ENCODE measurements at places on chromosomes 6 and 20.
A peak's percentile ranks its signal among the peaks of the same experiment; 100 is the strongest.

- DNase-seq: no peak
Observed at GRCh38 chr6:13369591-13369990, 41.3 kb upstream of the TBC1D7 start.

- no peak for DNase-seq
Observed at GRCh38 chr6:139595183-139595582, 220.7 kb upstream of the CITED2 start.

DNA sequence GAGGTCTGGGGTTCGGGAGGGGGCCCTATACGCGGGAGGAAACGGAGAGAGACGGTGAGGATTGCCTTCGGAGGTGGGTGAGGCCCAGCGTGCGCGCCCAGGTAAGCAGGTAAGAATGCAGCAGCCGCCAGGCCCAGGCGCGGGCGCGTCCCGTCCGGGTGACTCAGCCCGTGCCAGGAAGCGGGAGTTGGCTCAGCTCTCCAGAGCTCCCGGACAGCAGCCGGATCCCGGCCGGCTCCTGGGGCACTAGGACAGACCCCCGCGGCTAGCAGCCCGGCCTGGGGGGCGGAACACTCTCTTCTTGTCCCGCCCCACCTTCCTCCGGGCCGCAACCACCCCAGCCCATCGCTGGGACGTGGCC, 1.5 kb upstream of the MDFI start:
- DNase-seq: no peak

- DNase-seq: no peak
Observed at GRCh38 chr6:17281497-17282481, 628 bp downstream of the RBM24 start.

DNA sequence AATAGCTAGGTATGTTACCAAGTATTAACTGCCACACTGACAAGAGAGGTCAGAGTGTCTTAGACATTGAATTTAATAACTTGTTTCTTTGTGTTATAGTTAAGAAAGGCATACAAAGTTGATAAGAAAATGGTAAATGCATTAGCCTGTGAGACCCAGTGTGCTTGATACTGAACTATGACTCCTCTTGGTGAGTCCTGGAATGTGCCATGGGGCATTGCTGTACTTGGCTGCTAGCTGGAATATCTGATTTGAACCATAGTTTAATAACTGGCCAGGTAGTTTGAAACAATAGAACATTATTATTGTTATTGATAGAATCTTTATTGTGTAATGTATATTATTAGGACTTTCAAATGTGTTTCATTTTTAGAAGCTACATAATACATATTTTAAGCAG, 70.0 kb downstream of the ZFAND3 start:
- DNase-seq: no peak

DNA sequence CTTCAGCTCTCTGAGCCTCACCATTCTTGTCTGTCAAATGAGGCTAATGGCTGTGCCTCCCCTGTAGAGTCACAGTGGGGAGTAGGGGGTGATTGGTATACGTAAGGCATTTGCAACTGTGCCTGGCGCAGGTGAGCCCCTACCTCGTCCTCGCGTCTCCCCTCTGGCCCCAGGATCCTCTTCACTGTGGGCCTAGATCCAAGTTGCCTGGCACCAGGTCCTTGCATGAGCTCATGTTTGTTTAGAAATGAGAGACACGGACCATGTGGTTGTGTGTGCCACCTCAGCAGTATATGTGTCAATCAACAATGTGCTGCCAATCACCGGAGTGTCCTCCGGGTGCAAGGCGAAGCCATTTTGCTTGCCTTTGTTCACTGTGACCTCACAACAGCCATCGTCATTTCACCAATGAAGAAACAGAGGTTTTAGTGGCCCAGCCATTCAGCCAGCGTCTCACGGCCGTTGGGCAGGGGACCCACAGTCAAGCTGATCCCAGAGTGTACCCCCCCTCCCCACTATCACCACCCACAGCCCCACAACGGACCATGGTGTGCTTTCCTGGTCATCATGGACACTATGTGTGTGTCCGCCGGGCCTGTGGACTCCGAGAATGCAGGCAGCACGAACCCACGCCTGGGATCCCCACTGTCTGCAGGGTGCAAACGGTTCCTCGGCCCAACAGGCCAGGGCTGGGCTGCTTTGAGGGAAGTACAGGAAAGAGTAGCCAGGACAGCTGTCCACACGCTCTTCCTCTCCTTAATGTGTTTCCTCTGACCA, 35.9 kb upstream of the STX16 start:
- no peak for DNase-seq

GRCh38 chr6:166520905-166521834, 65.3 kb downstream of the RAMACL start:
- no peak for DNase-seq

DNA sequence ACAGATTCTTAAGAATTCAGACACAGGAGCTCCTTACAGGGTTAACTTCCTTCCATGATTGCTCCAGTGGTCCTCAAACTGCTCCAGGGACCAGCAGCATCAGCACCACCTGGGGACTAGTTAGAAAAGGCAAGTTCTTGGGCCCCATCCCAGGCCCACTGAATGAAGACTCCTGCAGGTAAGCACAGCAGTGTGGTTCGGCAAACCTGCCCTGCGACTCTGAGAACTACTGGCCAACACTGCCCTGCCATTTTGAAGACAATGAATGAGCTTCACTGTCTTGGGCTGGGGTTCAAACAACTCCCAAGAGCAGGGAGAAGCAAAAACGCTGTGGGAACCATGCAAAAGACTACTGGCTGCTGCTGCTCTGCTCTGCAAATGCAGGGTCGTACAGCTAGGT, 39.4 kb downstream of the SLC22A23 start:
- DNase-seq: no peak

- no peak for DNase-seq
Observed at GRCh38 chr20:38197619-38198018, 32.5 kb upstream of the TGM2 start.

- DNase-seq: no peak
Observed at GRCh38 chr20:12687476-12687875, 321.3 kb upstream of the SPTLC3 start.

- peak; percentile 83 for DNase-seq
Observed at GRCh38 chr6:71886184-71887005, at the start of gene RIMS1. Gene RIMS1 (plus strand): TSS chr6:71886550. CDS start chr6:71887024, 474 bp downstream.

DNA sequence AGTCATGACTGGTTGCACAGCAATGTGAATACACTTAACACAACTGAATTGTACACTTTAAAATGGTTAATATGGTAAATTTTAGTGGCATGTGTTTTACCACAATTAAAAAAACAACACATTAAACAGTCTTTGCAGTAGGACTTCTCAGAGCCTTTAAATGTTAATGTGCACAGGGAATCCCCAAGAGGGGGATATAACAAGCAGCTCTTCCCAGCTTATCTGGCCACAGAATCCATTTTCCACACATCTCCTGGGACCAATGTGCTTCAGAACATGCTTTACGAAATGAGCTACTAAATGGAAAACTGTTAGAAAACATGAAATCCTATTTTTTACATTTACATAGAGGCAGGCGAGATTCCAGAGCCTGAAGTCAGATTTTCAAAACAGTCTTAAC, 44.4 kb downstream of the FYN start:
- no peak for DNase-seq

- DNase-seq: no peak
Observed at GRCh38 chr20:15200147-15200565, 862.7 kb upstream of the FLRT3 start.

- no peak for DNase-seq
Observed at GRCh38 chr20:19026901-19027644, 185.4 kb upstream of the SLC24A3 start.

- DNase-seq: peak; percentile 69
Observed at GRCh38 chr6:32982084-32982701, 13.8 kb downstream of the BRD2 start.

DNA sequence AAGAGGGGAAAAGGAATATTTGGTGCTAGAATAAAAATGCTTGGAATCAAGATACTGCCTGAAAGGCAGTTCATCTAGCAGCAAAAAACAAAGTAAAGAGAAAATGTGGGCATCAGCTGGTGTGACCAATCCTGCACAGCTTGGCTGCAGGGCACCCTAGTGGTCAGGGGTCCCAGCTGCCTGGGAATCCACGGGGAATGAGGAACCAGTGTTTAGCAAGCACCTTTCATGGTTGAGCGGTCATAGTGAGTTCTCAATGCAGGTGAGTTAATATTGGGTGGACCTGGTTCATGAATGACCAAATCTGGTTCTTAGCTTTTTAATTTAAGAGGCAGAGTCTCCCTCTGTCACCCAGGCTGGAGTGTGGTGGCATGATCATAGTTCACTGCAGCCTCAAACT, 53.3 kb downstream of the CAP2 start:
- DNase-seq: no peak

- DNase-seq: no peak
Observed at GRCh38 chr6:21826023-21826422, 232.5 kb downstream of the SOX4 start.

DNA sequence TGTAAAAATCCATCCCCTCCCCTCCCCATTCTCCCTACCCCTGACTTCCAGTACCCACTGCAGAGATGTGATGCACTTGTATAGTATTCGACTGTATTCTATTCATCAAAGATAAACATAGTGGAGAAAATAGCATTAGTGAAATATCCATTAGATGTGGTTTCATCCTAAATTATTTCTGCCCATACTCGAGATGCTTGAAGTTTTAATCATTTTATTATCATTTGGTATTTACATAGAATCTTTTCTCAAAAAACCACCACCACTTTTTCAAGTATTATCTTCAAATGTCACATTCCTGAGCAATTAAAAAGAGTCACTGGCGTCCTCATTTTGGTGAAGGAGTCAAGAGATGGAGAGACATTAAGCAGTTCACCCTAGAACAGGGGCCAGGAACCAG, 181.9 kb downstream of the HAO1 start:
- no peak for DNase-seq

GRCh38 chr6:44078827-44079671, 48.2 kb downstream of the MRPL14 start:
- no peak for DNase-seq

GRCh38 chr6:123802351-123802696, 1.3 kb upstream of the NKAIN2 start:
- no peak for DNase-seq

DNA sequence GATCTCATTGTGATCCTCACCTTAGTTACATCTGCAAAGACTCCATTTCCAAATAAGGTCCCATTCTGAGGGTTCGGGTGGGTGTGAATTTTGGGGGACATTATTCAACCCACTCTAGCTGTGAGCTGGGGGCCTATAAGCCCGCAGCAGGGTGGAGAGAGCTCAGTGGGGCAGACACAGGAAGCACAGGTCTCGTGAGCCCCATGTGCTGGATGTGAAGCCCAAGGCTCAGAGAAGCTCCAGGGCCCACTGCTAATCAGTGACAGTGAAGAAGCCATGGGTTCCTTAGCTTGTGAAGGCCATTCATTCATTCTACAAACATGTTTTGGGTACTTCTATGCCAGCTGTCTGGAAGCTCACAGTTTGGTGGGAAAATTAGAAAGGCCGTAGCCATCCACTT, 47.5 kb downstream of the CHMP4B start:
- DNase-seq: no peak

DNA sequence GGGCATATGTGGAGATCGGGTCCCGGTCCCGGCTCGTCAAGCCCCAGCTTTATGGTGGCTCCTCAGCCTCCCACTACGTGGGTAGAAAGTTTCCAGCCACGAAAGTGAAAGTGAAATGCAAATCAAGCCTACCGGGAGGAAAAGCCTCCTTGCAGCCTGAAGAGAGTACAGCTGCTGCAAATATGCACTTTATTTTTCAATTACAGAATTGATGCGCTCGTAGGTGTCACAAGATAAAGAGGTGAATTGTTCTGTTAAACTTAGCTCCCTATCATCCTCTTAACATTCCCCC, 373 bp upstream of the PCNA start:
- DNase-seq: no peak

GRCh38 chr6:131765804-131766135, 42.0 kb upstream of the ENPP1 start:
- DNase-seq: no peak

DNA sequence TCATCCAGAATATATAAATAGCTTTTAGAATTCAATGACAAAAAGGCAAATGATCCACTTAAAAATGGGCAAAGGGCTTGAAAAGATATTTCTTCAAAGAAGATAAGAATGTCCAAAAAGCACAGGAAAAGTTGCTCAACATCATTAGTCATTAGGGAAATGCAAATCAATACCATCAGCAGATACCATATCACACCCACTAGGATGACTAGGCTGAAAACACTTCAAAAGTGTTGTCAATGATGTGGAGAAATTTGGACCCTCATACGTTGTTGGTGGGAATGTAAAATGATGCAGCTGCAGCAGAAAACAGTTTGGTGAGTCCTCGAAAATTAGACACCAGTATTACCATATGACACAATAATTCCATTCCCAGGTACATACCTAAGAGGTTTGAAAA, 303.6 kb upstream of the SLC35B3 start:
- no peak for DNase-seq

GRCh38 chr6:143677891-143678791, at the start of gene PHACTR2:
Gene PHACTR2 (plus strand): TSS chr6:143677965. CDS start chr6:143678164, 199 bp downstream.
- peak; percentile 44 for DNase-seq
